ENCODE measurements at places on chromosomes 2 and 18.

GRCh38 chr2:96819128-96819875 is 3.2 kb downstream of the CNNM3 start:
- no peak for DNase-seq

GRCh38 chr2:199378948-199379650 is 78.6 kb downstream of the SATB2 start:
- DNase-seq: no peak

- no peak for DNase-seq
These were observed 92.2 kb upstream of the SEC11C start for GRCh38 chr18:59047321-59048047.

DNA sequence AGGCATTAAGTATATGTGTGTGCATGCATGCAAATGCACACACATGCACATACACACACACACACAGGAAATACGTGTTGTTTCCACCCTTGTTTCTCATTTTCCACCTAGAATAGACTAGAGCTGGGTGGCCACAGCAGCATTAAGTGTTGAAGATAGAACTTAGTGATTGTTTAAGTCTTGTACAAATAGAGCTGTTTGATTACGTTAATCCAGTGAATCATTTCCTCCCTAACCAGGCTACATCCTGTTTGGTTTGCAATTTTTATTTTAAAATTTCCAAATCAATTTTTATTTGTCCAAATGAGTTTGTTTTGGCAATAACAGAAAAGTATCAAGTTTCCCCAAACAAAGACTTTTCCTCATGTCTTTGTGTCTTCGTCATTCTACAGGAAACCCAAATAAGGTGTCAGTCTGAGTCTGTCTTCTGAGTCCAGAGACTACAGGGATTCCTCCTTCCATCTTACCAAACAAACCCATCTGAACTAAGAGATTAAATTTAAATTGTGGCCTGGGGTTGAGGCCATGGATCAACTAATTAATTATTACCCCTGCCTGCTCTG is 74.6 kb upstream of the GALNT5 start:
- DNase-seq: no peak

GRCh38 chr2:144032566-144032965 is 487.4 kb downstream of the ZEB2 start:
- DNase-seq: no peak
